ENCODE measurements at places on chromosomes 7 and 10. TPM values are rescaled to one million over a fixed set of nuclear protein-coding genes. Genes with fewer than 3 reads are reported as not detected.

DNA sequence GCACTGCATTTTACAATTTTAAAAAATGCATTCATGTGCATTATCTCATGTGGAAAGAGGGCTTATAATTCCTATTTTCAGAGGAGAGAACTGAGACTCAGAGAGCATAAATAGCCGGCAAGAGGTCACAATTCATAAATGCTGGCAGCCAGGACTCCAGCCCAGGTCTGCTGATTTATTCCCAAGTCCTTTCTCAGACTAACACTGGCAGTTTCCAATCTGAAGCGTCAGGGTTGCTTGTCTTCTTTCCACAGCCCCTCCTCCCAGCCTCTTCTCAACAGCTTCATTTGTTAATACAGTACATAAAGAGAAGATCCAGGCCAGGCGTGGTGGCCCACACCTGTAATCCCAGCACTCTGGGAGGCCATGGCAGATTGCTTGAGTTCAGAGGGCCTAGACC is 108.9 kb downstream of the PARD3 start:
- DNase-seq = no peak

DNA sequence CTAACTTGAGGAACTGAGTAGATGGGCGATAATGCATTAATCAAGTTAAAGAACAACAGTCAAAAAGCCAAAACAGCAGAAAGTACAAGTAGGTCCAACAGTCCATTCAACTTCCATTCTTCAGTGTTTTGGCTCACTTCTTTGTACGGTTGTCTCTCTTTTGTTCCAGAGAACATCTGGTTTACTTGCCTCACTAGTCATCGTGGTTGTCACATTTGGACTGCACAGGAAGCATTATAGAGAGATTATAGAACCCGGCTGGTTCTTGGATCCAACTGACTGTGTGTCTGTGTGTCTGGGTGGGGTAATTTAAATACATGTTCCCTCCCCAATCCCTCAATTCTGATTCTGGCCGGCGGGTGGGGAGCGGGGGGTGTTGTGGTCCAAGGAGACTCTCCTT is 1.8 kb upstream of the CEP41 start:
- no peak for DNase-seq

DNA sequence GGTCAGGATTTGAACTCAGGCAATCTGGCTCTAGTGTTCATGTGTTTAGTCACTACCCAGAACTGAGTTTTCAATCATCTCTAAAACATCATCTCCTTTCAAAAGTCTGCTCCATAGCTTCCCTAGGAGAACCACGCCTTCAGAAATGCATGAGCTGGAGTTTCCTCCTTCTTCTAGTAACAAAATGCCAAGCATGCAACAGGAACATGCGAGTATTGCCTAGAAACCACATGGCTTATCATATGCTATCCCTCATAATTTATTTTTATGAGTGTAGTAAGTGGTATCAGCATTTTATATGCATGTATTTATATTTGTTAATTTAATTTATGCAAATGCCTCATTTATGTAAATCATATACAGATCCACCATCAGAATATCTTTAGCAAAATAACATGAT is 170.9 kb downstream of the RAB11FIP2 start:
- no peak for DNase-seq

DNA sequence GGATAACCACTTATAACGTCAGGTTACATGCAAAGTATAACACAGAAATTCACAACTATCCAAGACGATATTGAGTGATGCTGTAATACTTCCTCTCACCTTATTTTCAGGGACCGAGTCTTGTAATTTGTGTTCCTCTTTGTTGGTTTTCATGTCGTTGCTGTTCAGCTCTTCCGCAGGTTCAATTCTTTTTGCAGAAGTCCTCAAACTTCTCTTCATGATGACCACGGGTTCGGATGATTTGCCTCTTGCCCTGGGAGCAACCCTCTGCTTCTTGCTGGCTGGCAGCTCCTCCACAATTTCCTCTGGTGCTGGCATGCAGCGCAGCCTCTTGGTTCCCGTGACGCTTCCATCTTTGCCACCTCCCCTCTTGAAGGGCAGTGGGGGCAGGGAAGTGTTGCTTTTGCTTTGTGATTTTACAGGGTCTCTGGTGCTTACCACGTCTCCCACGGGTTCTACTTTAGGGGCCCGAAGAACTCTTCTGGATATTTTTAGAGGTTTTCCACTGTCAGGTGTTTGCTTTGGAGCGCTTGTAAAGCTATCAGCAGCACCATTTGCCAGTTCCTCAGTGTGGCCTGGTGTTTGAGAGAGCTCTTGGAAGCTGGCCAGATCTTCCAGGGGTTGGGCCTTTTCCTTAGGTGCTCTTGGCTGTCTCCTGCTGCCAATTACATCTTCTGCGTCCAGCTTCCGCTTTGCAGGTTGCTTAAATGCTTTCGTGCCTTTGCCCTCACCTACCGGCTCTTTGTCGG is 23.6 kb downstream of the MKI67 start:
- DNase-seq = no peak

DNA sequence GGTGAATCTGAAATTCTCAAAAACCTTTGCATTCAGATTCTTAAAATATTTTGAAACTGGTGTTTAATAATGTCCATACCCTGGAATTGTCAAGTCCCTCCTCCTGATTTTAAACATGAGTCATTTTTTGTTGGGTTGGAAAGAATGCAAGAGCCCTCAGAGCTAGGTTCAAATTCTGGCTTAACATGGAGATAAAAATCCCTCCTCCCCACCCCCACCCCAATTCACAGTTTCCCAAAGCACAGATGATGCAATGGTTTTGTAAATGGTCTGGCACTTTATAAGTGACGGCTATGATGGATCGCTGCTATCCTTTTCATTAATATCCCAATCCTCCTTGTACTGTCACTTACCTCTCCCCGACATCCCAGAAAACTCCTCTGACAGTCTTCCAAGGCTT is 332.8 kb downstream of the PLXNA4 start:
- DNase-seq = peak; percentile 18

GRCh38 chr7:116630932-116631671 is 40.9 kb upstream of the MET start:
- peak; percentile 93 for DNase-seq

- no peak for DNase-seq
Observed at GRCh38 chr10:35007858-35008301, 82.3 kb downstream of the CUL2 start.

- DNase-seq = no peak
Observed at GRCh38 chr7:99791667-99792369, 7.8 kb upstream of the CYP3A4 start.

The INTS15 gene
- 38.1 TPM for total RNA-seq

The LIPM gene
- total RNA-seq = not detected

The PNLIP gene
- total RNA-seq = not detected

The ARPC1B gene
- total RNA-seq = 360 TPM

The GPR15LG gene
- not detected for total RNA-seq
